Muscle of arm (tissue), 14 donors: ENCODE measurements at places on chromosomes 5 and 9. TPM values are rescaled to one million over a fixed set of nuclear protein-coding genes. Genes with fewer than 3 reads are reported as not detected.

DNA sequence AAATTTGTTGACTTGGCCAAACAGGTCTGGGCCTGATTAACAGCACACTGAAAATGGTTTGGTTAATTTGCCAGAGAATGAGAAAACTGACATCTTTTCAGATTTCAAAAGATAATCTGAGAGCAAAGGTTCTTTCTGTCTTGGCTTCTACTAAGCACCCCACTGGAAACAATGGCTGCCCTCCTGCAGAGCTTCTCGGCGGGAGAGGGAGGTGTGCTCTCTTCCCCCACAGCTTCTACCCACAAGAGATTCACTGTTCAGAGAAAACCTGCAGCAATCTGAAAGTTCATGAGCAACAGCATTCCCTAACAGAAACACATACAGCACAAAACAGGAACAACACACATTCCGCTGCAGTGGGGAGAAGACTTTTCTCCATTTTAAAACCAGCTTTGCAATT, 3.0 kb downstream of the DNAH5 start:
- no peak for DNase-seq

Gene TRIM7
- 10.8 TPM for polyA plus RNA-seq

DNA sequence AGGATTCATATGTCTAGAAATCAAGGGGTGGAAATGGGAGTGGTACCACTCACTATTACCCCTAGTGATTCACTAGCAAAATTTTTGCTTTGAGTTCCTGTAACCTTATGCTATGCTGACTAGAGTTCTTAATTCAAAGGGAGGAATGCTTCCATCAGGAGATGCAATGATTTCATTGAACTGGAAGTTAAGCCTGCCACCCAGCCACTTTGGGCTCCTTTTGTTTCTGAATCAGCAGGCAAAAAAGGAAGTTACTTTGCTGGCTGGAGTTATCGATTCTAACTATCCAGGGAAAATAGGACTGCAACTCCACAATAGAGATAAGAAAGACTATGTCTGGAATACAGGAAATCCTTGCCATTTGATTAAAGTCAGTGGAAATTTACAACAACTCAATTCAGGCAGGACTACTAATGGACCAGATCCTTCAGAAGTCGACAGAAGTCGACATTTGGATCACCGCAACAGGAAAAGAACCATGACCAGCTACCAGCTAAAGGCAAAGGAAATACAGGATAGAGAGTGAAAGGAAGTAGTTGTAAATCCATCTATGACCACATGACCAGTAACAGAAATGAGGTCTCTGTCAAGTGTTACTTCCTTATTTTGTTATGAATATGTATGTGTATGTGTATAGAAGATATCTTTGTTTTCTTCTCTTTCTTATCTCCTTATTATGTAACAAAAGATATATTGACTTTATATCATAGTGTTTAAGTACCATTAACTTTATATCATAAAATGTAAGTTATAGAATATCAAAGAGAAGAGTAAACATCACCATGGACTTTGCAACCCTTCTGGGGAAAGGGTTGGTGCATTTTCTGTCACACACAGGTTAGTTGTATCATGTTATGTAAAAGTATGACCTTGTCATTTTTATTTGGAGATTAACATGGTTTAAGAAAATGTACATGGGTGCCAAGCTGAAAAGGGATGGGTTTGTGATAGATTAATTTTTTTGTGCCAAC, 198.7 kb upstream of the HAPLN1 start:
- DNase-seq, result no peak

- DNase-seq, result no peak
Observed at GRCh38 chr5:126512451-126512850, 82.6 kb downstream of the ALDH7A1 start.

DNA sequence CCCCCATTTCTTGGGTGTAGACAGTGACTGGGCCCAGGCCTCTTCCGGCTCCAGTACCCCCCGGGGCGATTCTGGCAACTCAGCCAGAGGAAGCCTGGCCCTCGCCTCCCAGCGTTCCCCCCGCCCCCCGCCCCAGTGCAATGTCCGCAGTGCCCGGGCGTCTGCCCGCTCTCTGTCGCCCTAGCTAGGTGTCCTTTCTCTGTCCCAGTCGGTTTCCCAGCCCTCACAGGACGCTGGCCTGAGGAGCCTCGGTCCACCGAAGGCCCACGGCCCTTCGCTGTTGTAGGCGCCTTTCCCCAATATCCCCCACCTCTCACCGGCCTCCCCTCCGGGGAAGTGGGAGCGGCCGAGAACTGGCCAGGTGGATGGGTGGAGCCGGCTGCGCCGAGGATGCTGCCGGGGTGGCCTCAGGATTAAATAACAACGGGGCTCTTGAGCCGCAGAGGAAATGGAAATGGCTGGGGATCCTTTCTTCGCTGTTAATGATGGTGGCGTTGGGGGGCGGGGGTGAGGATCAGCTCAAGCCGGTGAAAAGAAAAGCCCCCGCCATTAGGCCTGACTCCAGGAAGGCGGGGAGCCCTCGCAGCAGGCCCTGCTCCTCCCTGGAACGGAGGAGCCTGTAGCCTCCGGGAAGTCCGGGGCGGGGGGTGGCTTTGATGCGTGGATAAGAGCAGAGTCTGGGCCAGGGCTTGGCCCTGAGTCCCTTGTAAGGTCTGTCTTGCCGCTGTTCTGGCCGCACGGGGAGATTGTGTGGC, 1.1 kb upstream of the SPRY4 start:
- DNase-seq, result no peak

Gene GPR21
- 0.22 TPM for polyA plus RNA-seq

DNA sequence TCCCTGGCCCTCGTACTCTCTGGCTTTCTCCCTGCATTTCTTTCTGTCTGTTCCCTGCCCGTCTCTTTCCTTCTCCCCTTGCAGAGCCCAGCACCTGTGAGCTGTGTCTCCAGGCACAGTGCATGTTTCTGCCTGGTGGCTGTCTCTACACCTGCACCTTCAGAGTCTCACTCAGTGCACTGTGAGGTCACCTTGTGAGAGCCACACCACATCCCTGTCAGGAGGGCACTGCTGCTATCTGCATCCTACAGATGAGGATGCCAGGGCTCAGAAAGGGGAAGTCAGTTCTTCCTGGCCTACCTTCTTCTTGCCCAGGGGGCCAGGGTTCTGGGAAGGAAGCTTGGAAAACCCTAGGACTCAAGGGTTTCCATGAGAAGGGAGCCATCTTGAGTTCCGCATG, 69.7 kb upstream of the NEURL1B start:
- DNase-seq, result no peak

Gene AFF4
- polyA plus RNA-seq, result 48.1 TPM

DNA sequence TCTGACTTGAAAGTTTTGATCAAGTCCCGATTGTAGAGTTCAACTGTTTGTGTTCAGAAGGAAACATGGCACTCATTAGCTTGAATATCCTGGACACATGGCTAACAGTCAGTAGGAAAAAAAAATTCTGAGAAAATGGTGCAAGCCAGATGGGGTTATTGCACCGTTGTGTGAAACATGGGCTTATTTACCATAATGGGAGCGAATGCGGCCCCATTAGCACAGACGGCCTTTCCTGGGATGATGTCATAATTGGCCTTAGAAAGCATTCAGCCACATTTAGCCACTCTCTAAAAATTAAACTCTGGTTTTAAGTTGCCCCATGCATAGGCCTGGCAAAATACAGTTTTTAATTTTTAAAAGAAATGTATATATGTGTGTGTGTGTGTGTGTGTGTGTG, 112.1 kb downstream of the IRX2 start:
- no peak for DNase-seq

- no peak for DNase-seq
Observed at GRCh38 chr9:108760841-108761240, 94.9 kb downstream of the ACTL7B start.

DNA sequence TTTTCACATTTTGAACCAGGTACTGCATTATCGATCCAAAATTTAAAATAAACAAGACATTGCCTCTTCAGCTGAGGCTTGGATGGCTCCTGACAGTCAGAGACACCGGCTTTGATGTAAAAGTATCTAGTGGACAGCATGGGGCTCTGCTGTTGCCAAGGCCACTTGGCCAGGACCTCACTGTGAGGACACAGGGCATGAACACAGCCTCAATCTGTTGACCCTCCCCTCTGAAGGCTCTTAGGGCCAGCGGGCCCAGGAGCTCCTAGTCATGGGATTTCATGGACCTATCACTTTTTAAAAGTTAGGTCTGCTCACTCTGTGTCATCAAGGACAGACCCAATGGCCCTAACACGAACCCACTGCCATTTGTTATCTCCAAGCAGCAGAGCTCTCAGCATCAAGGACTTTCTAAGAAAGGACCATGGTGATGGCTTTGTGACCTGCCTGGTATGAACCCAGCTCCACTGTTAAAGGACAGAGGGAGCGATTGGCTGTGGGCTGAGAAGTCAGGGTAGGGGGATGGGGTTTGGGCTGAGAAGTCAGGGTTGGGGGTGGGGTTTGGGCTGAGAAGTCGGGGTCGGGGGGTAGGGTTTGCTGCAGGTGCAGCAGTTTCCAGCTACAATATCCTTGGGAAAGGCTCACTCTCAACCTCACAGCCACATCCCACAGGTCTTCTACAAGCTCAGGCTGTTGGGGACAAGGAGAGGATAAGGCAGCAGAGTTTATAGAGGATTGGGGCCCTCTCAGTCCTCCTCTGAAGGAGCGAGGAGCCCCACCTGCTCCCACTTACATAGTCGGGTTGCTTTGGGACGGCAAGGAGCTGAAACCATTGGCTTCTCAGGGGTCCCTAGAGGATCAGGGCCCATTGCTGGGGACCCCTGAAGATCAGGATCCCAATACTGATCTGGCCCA, 146.8 kb downstream of the BARX1 start:
- DNase-seq, result no peak

GRCh38 chr9:108746864-108747263, 108.9 kb downstream of the ACTL7B start:
- no peak for DNase-seq

Gene PCDHGA9
- polyA plus RNA-seq, result 4.7 TPM

Gene LIFR
- not detected for polyA plus RNA-seq

Gene PCDHA1
- 0.05 TPM for polyA plus RNA-seq

- no peak for DNase-seq
Observed at GRCh38 chr5:173602423-173602822, 14.0 kb downstream of the BOD1 start.
